Stimulated activated CD4-positive, alpha-beta T cell treated with anti-CD3 and anti-CD28 coated beads, TNF-alpha, amount 100 ng/mL, for 1 hour (primary cell): ENCODE measurements at places on chromosomes 3 and 15.

GRCh38 chr3:29440413-29441305 is 159.8 kb downstream of the RBMS3 start:
- no peak for DNase-seq

DNA sequence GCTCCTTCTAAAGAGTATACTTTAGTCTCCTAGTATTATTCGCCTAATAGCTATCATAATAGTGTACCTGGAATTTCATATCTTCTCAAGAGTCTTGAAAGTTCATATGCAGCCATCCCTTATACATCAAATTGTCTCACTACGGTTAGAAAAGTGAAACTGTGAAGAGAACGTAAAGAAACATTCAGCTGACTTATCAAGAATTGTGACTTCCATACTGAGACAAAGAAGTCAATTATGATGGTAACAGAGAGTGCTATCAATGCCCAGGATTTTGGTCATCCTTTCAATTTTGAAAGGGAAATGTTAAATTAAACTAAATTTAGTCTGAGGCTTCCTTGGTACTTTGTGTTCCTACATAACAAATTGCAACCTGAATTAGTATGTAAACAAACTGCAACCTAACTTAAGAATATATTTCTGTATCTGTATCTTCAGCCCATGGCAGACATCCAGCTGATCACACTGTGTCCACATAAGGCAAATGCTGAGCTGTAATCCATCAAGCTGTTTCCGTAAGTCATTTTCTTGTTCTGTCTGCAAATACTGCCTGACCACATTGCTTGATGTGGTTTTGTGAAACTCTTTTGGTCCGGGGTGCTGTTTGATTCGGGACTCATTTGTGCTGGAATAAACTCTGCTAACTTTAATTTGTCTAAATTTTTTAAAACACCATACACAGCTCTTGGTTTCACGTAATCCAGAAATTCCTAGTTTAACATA is 469.6 kb downstream of the SI start:
- DNase-seq, result no peak

DNA sequence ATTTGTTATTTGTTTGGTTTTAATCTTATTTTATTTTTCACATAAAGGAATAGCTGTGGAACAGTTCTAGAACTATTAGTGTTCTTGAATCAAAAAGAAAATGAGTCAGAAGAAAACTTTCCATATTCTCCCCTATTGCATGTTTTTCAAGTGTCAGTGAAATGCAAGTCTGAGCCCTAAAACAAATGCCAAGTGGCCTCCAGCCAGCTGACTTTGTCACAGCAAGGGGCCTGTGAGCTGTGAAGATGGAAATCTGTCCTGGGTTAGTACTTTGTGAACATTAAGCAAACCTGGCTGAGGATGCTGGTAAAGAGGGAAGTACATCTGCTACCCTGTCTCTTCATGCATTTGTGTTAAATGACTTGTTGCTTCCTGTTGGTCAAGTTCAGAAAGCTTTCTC is 14.2 kb downstream of the LRRC49 start:
- DNase-seq, result no peak

DNA sequence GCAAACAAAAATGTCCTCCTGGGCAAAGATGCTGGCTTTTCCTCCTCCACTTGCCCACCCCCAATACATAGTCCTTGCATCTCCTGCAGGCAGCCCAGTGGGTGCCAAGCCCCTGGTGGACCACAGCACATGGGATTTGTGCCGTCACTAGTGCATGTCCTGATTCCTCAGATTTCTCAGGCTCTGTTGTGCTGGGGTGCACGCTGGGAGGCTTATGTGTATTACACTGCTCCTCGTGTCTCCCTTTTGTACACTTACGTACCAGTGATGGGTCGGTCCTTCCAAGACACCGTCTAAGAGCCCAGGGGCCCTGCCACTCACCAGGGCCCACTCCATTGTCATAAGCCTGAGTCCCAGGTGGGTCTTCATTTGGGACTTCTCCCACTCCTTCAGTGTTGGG is 70.1 kb downstream of the PLXNA1 start:
- DNase-seq, result no peak

DNA sequence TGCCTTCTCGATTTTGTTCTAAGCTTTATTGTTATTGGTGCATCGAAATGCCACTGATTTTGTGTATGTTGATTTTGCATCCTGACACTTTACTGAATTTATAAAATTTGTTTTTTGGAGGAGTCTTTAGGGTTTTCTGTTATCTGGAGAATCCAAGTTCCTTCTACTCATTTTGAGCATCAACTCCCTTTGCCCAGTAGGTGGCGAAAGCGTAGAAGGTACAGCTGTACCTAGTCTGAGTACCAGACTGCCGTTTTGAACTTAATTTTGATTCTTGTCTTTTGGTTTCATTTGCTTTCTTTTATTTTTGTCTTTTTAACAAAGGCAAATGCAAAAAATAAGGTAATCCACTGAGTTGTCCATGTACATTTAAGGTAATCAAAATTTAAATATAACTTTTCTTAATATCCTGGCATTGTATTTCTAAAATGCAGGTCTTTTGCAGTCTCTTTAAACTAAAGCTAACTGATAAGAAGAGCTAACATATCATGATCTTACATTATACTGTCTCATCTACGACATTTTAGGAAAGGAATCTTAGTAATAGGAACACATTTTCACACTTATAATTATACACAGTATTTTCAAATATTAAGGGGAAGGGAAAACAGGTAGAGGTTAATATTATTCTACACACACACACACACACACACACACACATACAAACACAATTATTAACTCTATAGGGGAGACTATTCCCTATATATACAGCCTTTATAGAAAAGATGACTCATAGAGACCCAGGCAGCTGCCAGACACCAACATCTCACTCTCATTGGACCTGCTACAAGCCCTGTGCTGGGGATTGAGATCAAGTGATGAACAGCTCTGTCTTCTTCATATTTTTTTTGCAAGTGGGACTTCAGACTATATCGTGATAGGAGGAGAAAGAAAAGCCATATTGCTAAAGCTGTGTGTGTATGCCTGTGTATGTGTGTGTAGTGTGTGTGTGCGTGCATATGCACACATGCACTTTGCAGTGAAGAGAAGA is 71.8 kb downstream of the SYNPR start:
- no peak for DNase-seq

DNA sequence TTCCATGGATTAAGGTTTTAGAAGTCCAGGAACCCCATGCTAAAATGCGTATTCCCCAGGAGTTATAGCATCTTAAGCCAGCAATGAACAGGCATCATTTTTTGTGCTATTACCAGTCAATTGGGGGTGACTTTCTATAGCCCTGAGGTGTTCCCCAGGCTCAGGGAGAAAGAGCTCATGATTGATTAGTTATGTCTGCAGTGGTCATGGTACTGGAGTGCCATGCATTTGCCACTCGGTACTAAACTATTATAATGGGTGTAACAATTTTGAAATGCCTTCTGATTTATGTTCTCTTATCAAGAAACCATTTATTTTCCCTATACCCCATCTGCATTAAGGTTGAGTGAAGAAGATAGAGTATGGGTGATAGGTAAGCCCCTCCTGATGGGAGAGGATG is 11.9 kb downstream of the LRRC31 start:
- DNase-seq, result no peak

GRCh38 chr3:97131476-97131875 is 317.1 kb downstream of the EPHA6 start:
- no peak for DNase-seq

DNA sequence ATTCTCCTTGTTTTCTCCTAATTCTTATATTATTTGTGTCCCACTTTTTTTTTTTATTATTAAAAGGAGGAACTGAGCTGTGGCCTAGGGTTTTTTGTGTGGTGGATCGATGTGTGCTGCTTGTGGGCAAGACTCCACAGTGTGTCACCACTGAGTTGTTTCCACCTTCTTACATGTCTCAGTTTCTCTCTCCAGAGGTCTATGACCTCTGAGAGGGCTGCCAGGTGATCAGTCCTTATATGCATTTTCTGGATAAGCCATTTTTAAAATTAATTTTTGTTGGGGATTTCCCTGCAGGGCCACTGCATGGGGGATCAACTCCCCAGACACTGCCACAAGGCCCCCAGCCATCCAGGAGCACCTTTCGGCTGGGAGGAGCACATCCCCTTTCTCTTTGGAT is 27.8 kb downstream of the IQCF6 start:
- DNase-seq, result no peak
